ENCODE measurements at places on chromosomes 3 and 15.
A peak's percentile ranks its signal among the peaks of the same experiment; 100 is the strongest.

GRCh38 chr3:183880121-183880520 is 4.6 kb downstream of the PARL start:
- no peak for DNase-seq

DNA sequence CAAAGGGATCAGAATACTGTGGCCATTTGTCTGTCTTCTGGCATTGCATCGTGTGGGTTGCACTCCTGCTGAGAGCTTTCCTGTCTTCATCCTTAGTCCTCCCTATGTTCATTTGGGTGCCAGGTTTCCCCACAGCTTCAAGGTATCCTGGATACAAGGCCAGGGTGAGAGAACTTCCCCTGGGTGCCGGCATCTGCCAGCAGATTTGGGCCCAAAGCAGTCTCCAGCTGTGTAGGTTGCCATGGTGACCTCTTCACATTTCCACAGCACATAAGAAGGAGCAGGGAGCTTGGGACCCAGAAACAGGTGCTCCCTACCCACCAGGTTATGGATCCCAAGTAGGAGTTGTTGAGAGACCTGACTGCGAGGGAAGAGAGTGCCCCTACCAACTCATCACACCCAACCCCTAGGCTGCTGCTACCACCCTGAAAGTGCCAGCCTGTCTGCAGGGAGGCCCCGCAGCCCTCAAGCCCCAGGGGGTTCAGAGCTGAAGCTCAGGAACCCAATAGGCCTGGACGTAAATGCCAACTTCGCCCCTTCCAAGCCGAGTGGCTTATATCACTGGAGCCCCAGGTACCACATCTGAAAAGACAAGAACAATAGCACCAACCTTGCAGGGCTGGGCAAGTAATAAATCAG is 19.9 kb downstream of the TTC21A start:
- no peak for DNase-seq

- peak; percentile 87 for DNase-seq
Measured at GRCh38 chr3:188154014-188154808, at the start of gene LPP. LPP (plus strand) TSS chr3:188154157; CDS start chr3:188406121, 251,964 bp downstream.

DNA sequence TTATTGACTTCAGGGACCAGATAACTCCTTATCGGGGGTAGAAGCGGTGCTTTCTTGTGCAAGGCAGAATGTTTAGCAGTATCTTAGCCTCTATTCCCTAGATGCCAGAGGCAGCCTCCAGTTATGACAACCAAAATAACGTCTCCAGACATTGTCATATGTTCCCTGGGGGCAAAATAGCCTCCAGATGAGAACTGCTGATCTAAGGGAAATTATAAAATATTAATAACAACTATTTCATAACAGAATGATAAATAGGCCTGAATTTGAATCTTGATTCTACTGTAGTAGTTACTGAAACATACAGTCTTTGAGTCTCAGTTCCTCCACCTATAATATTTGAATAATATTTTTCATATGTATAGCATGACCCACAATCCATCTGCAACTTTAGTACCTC is 1431.3 kb downstream of the ZPLD1 start:
- no peak for DNase-seq

DNA sequence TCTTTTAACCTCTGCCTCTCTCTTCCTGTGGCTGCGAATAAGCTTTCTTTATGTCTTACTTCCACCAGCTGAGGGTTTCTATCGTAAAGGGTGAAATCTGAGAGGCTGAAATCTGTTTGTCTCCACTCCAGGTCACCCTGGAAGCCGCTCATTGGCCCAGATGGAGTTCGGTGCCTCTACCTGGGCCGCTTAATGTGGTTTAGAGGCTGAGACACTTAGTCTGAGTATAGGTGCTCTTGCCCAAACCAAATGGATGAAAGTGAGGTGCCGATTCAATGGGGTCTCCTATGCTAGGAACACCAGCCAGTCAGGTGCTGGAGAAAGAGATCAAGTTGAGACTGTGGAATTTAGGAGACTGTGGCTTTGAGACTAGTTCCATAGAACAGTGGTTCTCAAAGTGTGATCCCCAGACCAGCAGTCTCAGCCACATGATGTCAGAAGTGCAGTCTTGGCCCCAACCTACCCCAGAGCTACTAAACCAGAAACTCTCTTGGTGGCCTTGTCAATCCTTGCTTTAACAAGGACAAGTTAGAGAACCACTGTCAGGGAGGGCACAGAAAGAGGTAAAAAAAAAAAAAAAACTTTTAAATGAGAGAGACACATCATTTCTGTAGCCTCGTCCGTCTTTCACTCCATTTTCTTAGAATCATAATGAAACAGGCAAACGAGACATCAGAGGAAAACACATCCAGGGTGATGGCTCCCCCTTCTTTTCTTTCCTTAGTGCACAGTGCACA is 54.9 kb upstream of the CCR2 start:
- no peak for DNase-seq

DNA sequence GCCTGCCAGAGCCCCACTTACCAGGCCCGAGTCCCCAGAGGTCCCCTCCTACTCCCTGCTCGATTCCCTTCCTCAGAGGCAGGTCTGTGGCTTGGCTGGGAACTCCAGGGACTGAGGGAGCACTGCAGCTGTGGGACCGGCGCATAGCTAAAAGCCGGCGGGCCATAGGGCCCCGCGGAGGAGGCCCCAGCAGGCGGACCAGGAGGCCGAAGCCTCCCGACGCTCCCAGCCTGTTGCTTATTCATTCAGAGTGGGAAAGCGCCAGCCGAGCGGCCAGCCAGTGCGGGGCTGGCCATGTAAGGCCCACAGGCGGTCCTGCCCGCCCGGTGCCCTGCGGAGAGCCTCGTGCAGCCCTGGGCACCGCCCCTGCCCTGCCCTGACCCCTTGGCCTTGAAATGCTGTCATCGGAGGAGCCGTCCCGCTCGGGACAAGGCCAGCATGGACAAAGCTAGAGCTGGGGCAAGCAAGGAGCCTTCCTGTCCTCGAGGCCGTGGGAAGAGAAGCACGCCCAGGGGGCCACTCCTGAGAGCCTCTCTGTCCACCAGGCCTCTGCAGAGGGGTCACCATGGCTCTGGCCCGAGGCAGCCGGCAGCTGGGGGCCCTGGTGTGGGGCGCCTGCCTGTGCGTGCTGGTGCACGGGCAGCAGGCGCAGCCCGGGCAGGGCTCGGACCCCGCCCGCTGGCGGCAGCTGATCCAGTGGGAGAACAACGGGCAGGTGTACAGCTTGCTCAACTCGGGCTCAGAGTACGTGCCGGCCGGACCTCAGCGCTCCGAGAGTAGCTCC is at the start of gene LOXL1:
LOXL1 (plus strand) TSS at position 244 of the 784 bp plus-strand sequence; CDS start at position 566, 322 bp downstream.
- DNase-seq: peak; percentile 88

- DNase-seq: peak; percentile 80
Measured at GRCh38 chr3:20056725-20057611, 16.7 kb downstream of the KAT2B start.

GRCh38 chr15:99969261-99969920 is 236.2 kb upstream of the LYSMD4 start:
- DNase-seq: no peak

GRCh38 chr3:28077572-28077971 is 163.8 kb upstream of the CMC1 start:
- peak; percentile 52 for DNase-seq

All from RPMI7951 (cell line).